ENCODE measurements at places on chromosomes 7 and 10. TPM values are rescaled to one million over a fixed set of nuclear protein-coding genes. Genes with fewer than 3 reads are reported as not detected.

GRCh38 chr10:92967641-92968040, 93.0 kb upstream of the CYP26C1 start:
- no peak for DNase-seq

DNA sequence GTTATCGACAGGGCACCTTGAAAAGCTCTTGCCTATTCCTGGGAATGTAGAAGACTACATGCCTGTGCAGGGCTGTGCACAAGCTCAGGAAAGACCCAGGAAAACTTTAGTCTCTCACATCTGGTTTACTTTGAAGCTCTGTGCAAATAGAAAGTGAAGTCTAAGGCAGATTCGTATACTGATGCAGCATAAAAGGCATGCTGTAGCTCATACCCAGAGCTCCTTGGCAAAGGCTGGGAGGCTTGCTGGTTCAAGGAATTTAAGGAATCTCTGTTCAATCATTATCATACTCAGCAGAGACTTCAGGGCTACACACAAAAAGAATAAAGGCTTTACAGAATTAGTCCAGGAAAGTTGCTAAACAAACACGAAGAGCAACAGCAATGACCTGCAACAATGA, 192.0 kb downstream of the OTUD1 start:
- no peak for DNase-seq

GRCh38 chr10:69800109-69800508, 1.6 kb upstream of the COL13A1 start:
- DNase-seq: no peak

DNA sequence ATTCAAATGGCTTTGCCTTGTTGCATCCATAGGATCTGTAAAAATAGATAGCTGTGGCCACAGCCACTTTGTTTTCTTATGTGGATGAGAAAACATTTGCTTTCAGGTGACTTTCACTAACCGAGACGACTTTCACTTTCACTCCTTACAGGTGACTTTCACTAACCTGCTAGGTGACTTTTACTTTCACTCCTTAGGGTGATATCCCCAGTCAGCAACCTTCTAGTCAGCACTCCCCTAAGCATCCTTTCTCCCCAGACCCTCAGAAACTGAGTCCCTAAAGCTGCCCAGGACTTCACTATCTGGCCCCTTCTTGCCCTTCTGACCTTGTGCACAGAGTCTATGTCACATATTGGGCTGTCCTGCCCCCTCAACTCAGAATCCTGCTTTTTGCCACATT, 177.5 kb downstream of the RELN start:
- no peak for DNase-seq

GRCh38 chr7:114293289-114294012, 121.2 kb upstream of the FOXP2 start:
- DNase-seq: no peak

DNA sequence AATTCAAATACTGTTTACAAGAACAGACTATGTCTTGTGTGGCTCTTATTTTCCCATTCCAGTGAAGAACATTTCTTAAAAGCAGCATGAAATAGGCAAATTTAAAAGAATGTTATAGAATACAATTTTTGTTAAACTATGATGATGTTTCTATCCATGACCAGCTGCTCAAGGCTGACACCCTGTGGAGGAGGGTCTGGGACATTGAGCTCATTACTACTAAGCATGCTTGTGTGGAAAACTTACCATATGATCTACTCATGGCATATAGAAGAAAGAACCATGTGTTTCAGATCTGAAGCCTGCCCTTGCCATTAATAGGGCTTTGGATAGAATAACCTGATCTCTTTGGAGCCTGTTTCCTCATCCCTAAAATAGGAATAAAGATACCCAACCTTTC, 125.0 kb downstream of the FOXP2 start:
- no peak for DNase-seq

DNA sequence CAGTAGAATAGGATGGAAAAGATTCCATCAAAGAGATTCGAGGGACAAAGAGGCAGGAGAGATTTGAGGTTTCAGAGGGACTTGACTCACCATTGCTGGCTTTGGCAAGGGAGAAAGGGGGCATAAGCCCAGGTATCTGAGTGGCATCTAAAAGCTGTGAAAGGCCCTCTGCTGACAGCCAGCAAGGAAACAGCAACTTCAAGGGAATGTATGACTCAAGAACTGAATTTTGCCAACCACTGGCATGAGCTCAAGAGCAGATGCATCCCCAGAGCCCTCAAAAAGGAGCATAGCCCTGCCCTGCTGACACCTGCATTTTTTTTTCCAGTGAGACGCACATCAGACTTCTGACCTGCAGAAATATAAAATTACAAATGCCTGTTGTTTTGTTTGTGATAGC, 19.6 kb upstream of the ADAM12 start:
- no peak for DNase-seq

- no peak for DNase-seq
Measured at GRCh38 chr7:64651632-64652165, 14.2 kb upstream of the ZNF107 start.

DNA sequence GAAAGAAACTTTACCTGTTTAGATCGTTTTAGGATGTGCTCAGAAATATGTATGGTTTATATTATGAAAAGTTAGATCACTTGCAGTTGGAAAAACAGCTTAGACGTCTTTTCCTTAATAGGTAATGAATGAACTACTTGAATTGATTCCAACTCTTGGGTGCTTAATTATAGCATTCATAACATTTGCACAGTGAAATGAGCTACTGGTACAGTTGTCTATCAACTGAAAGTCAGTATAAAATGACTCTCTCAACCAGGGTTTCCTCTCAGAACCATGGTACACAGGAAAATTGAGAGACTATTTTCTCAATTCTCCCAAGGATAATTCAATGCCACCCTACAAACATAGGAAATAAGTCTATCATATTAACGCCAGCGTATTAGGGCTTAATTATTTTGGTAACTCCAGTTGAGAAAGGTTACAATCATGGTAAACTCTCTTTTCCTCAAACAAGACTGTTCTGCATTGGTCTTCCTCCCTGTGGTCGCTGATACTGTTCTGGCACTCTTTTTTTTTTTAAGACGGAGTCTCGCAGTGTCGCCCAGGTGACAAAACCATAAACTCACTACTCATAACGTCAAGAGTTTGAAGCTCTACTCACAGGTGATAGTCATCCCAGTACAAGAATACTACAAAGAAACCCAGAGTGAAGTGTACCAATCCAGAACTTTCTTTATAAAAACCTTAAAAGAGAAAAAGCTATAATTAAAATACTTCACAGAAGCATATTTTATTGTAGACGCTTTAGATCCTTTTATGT, 2.0 kb downstream of the ANLN start:
- no peak for DNase-seq

DNA sequence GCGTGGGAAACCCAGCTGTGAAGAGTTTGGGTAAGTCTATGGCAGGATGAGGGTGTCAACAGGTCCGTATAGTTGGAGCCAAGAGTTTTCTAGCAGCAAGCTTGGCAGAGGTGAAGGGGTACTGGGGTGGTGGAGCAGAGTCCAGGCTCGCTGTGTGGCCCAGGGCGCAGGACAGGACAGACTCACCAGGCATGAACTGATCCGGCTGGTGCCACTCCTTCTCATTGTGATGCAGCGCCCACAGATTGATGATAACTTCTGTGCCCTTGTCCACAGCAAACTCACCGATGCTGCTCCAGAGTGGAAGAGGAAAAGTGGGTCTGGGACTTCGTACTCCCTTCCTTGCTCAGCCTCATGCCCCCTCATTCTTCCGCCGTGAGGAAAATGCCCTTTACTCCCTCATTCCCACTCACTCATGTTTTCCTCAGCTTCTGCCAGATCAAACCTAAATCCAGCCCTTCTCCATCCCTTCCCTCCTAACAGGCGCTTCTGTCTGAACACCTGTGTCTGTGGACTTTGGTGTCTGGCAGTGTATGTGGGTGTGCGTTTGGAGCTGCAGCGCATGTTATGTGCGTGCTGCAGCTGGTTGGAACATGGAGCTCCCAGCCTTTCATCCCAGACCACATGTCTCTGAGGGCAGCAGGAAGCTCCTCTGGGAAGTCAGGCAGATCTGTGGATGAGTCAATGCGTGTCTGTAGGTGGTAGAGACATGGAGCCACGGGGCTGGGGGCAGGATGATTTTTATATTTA, 5.7 kb downstream of the CYP17A1 start:
- no peak for DNase-seq

- no peak for DNase-seq
Measured at GRCh38 chr7:98810153-98810802, 59.5 kb downstream of the TMEM130 start.

- DNase-seq: no peak
Measured at GRCh38 chr10:63236113-63236935, 103.2 kb downstream of the NRBF2 start.

DNA sequence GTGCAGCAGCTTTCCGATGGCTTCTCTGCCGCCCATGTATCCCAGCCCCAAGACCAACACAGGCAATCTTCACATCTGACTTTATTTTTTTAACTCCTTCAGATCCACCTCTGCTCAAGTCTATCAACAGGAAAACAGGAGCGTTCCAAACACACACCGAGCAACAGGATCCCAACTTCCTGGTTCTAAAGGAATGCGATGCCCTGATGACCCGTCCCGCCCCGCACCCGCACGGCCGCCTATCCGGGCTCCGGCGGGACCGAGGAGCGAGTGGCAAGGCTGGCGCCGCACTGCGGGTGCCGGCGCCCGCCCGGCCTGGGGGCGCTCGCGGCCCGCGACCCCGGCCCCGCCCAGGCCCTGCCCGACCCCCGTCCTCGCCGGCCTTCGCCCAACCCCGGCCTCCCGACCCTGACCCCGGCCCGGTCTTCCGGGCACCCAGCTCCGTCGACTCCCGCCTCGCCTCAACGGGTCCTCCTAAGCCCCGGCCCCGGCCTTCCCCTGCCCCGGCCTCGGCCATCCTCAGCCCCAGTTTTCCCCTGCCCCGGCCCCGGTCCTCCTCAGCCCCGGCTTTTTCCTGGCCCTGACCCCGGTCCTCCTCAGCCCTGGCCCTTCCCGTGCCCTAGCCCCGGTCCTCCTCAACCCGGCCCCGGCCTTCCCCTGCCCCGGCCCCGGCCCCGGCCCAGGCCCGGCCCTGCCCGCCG, 730 bp downstream of the LARP4B start:
- DNase-seq: peak; percentile 79

DNA sequence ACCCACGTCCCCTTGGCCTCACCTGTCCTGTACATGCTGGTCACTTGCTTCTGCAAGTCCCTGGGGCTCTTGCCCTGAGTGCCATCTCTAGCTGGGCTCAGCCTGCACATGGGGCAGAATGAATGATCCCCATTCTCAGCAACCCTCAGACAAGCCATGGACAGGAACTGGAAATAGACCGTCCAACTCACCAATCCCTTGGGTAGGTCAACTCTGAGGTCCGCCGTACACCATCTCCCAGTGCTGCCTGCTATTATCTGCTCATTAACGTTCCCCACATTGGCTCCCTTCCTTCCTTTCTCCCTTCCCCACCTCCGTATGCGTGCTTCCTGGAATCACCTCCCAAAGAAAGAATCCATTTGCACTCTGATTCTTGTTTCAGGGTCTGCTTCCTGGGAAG, 335.0 kb downstream of the SFMBT2 start:
- no peak for DNase-seq

DNA sequence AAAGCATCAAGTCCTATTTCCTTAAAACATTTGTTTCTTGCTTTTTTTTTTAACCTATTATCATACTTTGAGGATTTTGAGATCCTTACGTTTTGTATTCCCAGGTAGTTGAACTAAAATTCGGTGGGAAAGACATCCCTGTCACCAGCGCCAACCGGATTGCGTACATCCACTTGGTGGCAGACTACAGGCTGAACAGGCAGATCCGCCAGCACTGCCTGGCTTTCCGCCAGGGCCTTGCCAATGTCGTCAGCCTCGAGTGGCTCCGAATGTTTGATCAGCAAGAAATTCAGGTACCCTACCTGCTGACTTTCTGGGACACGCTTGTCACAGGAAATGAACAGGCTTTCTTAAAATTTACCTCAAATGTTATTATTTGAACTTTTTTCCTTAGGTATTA, 83.0 kb upstream of the DNAJB6 start:
- DNase-seq: peak; percentile 92

DNA sequence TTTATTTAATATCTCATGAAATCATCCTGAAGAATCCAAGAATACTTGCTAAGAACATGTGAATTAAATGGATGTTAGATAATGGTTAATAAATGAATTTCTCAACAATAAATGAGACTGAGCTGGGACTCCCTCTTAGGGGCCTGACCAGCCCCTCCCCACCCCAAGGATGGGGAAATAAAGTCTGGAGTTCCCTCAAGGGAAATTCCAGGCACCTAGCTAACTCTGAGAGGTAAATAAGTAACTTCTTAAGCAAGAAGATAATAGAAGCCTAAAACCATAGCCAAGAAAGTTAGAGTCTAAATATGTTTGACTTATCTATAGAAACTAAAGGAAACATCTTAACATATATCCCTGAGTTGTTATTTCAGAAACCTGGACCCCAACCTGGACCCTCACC, 32.2 kb upstream of the PPP1R9A start:
- DNase-seq: no peak

GRCh38 chr10:70916241-70916640, 27.9 kb upstream of the PCBD1 start:
- DNase-seq: peak; percentile 8

GRCh38 chr10:85979598-85979997, 387.0 kb downstream of the GRID1 start:
- DNase-seq: no peak

- DNase-seq: no peak
Measured at GRCh38 chr7:92567460-92567859, 22.7 kb downstream of the FAM133B start.

DNA sequence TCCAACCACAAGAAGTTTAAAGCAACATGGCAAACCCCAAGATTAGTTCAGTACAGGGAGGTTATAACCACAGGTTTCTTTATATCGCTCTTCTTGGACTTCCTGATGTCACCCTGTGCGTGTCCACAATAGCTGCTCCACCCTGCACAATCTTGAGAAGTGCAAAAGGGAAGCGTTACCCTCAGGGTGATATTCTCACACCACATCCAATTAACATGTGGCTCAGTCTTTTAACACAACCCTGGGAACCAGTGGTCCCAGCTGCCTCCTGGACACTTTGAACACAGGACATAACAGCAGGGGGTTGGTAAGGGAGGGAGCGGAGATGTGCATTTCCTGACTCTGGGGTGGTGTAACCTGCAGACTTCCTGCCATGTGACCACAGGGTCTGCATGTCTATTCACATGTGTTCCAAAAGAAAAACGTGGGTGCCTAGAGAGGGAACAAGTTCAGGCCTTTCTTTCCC, 64.6 kb downstream of the GSAP start:
- DNase-seq: no peak

- DNase-seq: no peak
Measured at GRCh38 chr7:96738705-96739104, 29.1 kb upstream of the SEM1 start.

GRCh38 chr10:130636313-130636930, 500.2 kb downstream of the GLRX3 start:
- DNase-seq: no peak

- DNase-seq: no peak
Measured at GRCh38 chr10:93198401-93199131, 124.9 kb downstream of the CYP26A1 start.

- no peak for DNase-seq
Measured at GRCh38 chr10:93445978-93446720, 36.0 kb downstream of the MYOF start.

- DNase-seq: no peak
Measured at GRCh38 chr10:99748823-99749451, 16.9 kb downstream of the CUTC start.

- DNase-seq: no peak
Measured at GRCh38 chr7:30796105-30796869, 25.1 kb downstream of the MINDY4 start.

The ZNF487 gene
- 5.0 TPM for total RNA-seq

The TLX1 gene
- total RNA-seq: not detected

The AMPH gene
- 1.2 TPM for total RNA-seq

The OPTN gene
- 53.4 TPM for total RNA-seq

The RINT1 gene
- 14.7 TPM for total RNA-seq

The SPDYE11 gene
- total RNA-seq: not detected

The OTUD1 gene
- total RNA-seq: 31.4 TPM

The POLR2J2 gene
- 14.8 TPM for total RNA-seq

The C10orf90 gene
- not detected for total RNA-seq

The PDLIM1 gene
- total RNA-seq: 178 TPM

The PYROXD2 gene
- 17.8 TPM for total RNA-seq

Measured in lower lobe of right lung (tissue), 2 donors.